ENCODE measurements at places on chromosomes 2 and 18.

DNA sequence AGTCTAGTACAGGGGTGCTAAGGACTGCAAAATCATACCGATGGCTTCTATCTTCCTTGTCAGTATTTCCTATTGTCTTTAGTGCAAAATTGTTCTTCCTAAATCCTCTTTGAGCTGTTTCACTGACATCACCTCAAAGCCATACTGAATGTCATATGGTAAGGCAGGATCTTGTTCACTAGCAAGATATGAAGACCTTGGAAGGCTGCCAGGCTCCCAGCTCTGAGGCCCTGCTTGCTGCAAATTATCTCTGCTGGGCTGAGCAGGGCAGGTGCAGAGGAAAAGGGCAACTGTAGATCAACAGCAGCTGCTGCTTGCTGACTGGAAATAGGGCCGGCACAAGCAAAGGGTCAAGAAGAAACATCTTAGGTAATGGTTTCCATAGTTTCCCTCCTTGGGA, 58.2 kb downstream of the PMAIP1 start:
- no peak for DNase-seq

- DNase-seq: no peak
Measured at GRCh38 chr18:79575891-79576685, 103.5 kb upstream of the CTDP1 start.

GRCh38 chr18:45845410-45845809, 19.9 kb downstream of the SIGLEC15 start:
- DNase-seq: no peak

DNA sequence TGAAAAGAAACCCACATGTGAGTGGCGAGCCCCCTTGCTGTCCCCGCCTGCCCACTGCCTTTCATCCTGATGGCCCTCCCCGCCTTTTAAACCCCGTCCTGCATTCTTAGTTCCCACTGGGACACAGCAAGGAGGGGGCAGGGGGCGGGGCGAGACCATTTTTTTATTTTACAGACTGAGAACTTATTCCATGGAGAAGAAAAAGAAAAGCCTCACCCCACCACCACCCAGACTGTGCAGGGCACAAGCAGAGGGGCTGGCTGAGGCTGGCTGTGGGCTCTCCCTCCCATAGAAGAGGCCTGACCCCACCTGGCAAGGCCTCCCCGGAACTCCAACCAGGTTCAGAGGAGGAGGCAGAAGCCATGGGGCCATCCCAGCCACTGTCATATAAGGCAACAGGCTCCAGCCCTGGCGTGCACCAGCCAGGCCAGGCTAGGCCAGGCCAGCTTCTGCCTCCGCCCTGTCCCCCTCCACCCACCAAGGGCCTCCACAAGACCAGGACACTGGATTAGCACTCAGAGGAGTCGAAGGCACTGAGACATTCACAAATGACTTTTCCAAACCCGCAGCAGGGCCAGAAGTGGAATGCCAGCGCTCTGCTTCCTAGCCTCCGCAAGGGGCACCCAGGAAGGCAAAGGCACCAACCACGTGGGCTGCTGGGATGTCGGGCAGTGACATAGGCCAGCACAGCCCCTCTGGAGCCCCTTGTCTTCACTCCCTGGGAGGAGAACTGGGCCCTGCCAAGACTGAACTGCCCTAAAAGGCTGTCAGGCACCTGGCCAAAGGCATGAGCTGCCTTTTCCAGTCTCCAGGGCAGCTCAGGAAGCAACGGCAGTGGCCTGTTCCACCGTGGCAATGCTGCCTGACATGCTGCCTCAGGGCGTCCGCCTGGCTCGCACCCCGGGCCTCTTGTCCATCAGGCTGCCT, 37.5 kb upstream of the SEMA4C start:
- no peak for DNase-seq

GRCh38 chr2:230908092-230908594, 16.9 kb downstream of the GPR55 start:
- DNase-seq: no peak

GRCh38 chr2:178455947-178456346, 4.8 kb downstream of the PJVK start:
- DNase-seq: no peak

DNA sequence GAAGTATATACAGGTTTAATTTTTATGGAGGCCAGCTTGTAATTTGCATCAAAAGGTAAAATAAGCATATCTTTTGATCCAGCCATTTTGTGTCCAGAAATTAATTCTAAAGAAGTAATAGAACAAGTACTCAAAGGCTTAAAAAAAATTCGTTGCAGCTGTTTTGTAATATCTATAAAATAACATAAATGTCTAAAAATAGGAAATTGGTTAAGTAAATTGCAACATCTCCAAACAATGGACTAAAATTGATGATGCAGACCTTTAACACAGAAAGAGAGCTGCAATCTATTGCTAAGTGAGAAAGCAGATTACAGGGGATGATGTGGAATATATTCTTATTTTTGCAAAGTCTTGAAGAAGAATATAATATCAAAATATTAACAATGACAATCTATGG, 19.4 kb downstream of the AAK1 start:
- DNase-seq: no peak

GRCh38 chr2:28129955-28130695, 239.6 kb downstream of the BABAM2 start:
- DNase-seq: no peak

- DNase-seq: no peak
Measured at GRCh38 chr2:112795774-112796173, 11.5 kb upstream of the IL1A start.

DNA sequence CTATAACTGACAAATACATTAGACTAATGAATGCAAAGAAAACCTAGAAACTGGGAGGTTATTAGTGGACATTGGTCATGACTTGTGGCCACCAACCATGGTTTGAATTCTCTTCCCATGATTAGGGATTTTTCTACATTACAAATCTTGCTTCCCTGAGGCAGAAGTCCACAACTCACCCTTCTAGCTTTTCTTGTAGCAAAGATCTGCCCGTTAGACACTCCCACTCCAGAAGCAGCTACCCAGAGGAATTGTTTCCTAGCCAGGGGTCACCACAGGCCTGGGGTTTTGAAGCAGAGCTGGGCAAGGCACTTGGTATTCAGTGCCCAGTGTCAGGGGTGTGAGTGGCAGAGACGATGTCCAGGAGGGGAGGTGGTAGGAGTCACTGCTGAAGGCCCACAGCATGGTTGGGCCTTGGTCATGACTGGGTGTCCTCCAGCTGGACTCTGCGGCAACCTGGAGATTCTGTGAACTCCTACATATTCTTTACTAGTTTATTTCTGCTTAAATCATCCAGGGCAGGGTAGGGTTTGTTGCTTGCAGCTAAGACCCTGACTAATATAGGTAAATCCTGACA, 54.9 kb downstream of the ACTR2 start:
- DNase-seq: no peak

DNA sequence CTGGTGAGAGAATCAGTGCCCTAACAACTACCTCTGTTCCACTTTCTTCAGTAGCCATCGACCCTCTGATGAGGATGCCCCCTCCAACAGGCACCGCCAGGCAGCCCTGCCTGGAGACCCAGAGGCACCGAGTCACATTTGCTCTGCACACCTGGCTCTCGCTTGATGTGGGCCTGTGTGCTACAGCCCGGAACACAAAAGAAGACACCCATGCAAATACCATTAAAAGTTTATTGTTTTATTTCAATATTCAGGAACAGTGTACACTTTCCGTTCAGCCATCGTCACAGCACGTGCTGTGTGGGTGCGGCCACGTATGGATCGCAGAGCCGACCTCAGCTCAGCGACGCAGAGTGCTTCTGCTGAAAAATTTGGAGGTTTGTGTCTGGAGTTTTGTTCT, 154.0 kb downstream of the MBP start:
- DNase-seq: no peak

- DNase-seq: no peak
Measured at GRCh38 chr2:72261076-72261475, 113.4 kb upstream of the CYP26B1 start.

DNA sequence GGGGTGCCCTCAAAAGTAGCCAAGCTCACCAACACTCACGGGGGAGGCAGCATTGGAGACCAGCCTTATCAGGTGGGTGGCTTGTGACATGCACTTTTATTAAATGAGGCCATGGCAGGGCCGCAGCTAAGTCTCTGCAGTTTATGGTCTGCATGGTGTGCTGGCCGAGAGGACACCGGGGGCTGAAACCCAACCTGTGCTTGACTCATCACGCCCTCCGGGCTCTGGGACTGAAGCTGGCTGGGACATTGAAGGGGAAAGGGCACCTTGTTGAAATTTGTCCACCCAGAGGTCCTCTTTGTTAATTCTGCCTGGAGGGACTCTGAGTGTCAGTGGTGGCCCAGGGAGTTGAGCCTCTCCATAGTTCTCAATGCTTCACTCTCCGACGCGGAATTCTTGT, 17.7 kb upstream of the NTSR2 start:
- DNase-seq: no peak

DNA sequence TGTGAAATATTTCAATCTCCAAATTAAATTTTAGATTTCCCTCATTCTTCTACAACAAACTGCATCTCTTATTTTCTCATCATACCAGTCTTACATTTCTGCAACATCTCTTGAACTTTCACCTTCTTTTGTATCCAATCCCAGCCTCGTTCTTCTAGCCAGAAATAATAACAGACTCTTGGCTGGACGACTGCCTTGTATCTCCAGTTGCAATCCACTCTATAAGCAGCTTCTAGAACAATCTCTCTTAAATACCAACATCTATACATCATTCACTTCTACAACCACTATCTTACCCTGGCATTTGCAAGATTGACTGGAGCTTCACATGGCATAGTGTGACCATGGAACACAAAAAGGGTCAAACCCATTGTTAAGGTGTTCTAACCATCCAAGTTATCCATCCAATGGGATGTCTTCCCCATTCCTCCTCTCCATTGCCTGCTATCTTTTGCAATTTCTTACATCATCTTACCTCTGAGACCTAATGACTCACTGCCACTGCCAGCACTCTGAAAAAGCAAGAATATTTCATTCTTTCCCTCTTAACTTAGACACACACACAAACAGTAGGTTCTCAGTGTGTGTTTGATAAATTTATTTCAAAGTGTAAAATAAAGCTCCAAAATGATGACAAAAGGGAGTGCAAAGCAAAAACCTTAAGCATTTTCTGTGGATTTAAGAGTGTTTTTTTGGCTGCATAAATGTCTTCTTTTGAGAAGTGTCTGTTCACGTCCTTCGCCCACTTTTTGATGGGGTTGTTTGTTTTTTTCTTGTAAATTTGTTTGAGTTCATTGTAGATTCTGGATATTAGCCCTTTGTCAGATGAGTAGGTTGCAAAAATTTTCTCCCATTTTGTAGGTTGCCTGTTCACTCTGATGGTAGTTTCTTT, 145.6 kb downstream of the METTL4 start:
- DNase-seq: no peak

GRCh38 chr2:170816504-170817092, at the start of gene GAD1:
Gene GAD1 (plus strand): TSS chr2:170816887. CDS start chr2:170818592, 1,705 bp downstream.
- DNase-seq: no peak

DNA sequence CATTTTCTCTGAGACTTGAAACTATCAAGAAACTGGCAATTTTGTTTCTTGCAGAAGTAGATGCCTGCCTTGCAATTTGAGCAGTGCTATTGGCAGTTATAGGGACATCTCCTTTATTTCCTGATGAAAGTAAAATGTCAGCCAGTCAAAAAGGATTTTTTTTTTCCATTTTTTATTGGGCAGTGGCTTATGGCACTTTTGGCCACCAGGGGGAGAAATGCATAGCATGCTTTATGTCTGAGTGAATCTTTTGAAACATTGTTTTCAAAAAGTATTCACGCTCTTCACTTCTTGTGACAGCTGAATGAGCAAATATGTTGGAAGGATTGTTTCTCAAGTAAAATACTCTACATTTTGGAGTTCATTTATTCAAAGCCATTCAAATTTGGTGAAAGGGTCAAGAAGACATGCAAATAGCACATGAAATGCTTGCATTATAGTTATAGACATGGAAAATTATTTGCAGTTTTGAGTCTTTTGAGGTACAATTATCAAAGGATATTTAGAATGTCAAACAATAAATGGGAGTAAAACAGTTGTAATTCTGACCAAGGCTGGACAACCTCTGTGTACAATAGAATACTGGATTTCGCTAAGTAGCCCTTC, 491.0 kb downstream of the CDH2 start:
- DNase-seq: no peak

DNA sequence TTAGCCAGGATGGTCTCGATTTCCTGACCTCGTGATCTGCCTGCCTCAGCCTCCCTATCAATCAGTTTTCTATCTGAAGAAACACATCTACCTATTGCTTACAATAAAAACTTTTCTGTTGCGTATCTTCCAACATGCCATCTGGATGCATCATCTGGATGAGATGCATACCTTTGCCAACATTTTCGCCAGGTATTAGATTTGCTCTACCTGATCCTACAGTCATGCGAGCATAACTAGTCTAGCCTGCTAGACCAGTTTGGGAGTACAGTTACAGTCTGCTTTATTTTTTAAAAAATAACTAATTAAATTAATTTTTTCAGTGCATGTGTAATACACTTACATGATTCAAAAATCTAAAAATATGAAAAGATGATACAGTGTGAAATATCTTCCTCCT, 334.0 kb upstream of the MEX3C start:
- no peak for DNase-seq

GRCh38 chr2:84884449-84884848, 3.6 kb upstream of the TRABD2A start:
- no peak for DNase-seq

GRCh38 chr2:45494275-45494977, 116.6 kb downstream of the SRBD1 start:
- DNase-seq: peak; percentile 41

DNA sequence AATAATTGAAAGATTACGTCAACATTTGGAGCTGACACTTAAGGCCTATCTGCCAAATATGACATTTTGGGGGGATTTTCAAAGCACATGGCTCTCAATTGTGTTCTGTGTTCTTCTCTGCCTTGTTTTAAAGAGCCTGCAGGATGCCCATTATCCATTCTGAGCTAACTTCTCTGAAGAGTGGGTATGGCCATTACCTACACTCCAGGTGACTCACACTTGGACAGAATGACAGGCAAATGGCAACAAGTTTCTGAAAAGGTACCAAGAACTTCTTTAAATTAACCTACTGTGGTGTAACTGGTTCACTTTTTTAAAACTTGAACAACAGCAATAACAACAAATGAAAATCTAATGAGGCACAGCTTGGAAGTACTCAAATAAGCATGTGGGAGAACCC, 834.9 kb upstream of the SLC39A10 start:
- DNase-seq: no peak

DNA sequence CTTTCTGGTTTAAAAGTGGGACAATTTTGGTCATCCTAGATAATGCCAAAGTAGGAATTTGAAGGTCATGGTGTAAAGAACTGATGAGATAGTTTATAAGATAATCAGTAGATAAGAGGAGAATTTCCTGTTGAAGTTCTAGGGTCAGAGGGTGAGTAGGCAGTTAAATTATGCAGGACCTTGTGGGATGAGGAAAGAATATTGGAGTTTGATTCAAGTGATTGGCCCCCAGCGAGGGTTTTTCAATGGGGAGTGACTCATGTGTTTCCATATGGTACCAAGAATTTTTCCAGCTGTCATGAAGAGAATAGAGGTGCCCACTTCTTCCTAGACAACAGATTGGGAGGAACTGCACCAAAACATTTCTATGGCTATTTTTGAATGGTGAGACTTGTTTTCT, 940.2 kb upstream of the ZEB2 start:
- DNase-seq: no peak

- DNase-seq: no peak
Measured at GRCh38 chr2:62391696-62392095, 114.3 kb downstream of the TMEM17 start.

Measured in immature natural killer cell (primary cell).